Activated CD4-positive, alpha-beta memory T cell treated with anti-CD3 and anti-CD28 coated beads for 36 hours (primary cell): ENCODE measurements at places on chromosomes 2 and 18. TPM values are rescaled to one million over a fixed set of nuclear protein-coding genes. Genes with fewer than 3 reads are reported as not detected.

Gene IHH
- total RNA-seq: 0.10 TPM

Gene MOGAT1
- not detected for total RNA-seq

- no peaks in the 10 kb centered on the region for H3K36me3 ChIP-seq
- H3K27me3 ChIP-seq: no peaks in the 10 kb centered on the region
- no peak overlapping the region for H3K27ac ChIP-seq
- no peak overlapping the region for H3K4me3 ChIP-seq
- peaks cover 1% of the 10 kb centered on the region for H3K4me1 ChIP-seq
- DNase-seq: no peak
Measured at GRCh38 chr18:23146861-23147469, 11.7 kb downstream of the CABLES1 start.

DNA sequence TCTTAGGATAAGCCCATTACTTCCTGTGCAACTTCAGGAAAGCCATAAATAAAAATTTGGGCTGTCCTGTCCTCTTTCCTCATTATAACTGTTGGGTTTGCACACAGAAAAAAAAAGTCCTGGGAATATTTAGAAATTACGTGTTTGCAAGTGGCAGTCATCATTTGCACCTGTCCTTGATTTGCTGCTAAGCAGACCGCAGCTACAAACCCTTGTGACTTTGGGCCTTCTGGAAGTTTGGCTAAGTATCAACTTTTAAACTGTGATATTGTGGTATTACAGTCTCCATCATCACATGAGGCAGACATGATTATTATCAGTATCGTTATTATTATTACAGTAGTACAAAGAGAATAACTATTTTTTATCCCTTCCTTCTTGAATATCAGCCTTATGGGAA lies 260.7 kb upstream of the SESTD1 start:
- no peaks in the 10 kb centered on the region for H3K36me3 ChIP-seq
- no peaks in the 10 kb centered on the region for H3K4me1 ChIP-seq
- no peaks in the 10 kb centered on the region for H3K27me3 ChIP-seq
- no peak overlapping the region for H3K4me3 ChIP-seq
- no peak overlapping the region for H3K27ac ChIP-seq

GRCh38 chr2:28618221-28619141 lies 122.6 kb downstream of the PLB1 start:
- no peak overlapping the region for H3K4me3 ChIP-seq
- H3K4me1 ChIP-seq: peaks cover 69% of the 10 kb centered on the region
- H3K27me3 ChIP-seq: no peaks in the 10 kb centered on the region
- H3K27ac ChIP-seq: no peak overlapping the region
- H3K36me3 ChIP-seq: no peaks in the 10 kb centered on the region

- no peaks in the 10 kb centered on the region for H3K27me3 ChIP-seq
- no peak for DNase-seq
- no peaks in the 10 kb centered on the region for H3K36me3 ChIP-seq
Measured at GRCh38 chr2:45813003-45813941, 161.8 kb downstream of the PRKCE start.
